ENCODE measurements at places on chromosomes 6 and 20.

- DNase-seq, result peak; percentile 25
Measured at GRCh38 chr20:61935926-61936700, 129.6 kb downstream of the TAF4 start.

GRCh38 chr6:21201637-21202350, 391.8 kb upstream of the SOX4 start:
- no peak for DNase-seq

DNA sequence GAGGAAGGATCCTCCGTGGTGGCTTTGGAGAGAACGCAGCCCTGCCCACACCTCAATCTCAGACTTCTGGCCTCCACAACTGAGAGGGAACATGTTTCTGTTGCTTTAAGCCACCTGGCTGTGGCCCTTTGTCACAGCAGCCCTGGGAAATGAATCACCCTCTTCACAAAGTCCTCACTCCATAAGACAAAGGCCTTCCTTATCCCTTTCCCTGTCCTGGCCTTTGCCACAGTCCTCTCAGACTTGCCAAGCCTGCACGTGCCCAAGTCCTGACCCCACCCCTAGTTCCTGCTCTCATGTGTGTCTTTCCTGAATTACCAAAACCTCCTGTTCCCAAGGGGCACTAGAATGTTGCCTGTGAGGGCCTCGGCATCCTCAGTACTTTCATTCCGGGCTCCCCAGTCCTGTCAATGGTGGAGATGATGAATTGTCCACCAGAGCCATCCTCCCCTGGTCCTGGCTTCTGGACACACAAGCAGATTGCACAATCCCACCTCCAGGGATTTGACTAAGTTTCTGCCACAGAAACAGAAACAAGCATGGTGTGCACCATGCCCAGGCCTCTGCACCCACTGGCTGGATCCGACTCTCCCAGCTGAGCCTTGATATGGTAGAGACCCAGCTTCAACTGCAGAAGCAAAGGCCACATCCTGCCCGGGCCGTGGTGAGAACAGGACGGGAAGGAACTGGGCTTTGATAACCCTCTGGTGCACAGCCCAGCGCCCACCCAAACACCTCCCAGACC, 232.6 kb upstream of the PDE10A start:
- DNase-seq, result no peak

DNA sequence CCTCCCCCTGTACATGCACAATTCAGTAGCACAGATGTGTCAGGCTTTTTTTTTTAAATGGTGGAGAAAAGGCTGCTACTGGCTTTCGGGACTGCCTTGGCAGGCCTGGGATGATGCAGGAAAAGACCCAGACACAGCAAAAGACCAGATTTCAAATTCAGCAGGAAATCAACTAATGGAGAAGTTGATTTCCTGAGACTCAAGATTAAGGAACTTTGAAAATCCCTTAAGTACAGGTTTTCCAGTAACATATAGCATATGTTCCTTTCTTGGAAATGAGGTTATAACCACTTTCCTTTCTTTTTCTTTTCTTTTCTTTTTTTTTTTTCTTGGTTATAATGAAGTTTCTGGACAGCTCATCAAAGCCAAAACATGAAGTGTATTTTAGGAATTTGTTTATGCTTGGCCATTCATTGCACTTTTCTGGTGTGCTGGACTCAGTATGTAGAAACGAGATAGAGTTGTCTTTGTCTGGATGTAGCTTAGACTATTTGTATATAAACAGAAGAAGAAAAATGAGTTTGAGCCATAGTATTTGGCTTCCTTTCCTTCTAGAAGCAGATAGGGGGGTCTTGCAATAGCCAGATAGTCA, 119.4 kb downstream of the SASH1 start:
- no peak for DNase-seq

GRCh38 chr6:48615041-48615440, 504.0 kb upstream of the PTCHD4 start:
- no peak for DNase-seq

DNA sequence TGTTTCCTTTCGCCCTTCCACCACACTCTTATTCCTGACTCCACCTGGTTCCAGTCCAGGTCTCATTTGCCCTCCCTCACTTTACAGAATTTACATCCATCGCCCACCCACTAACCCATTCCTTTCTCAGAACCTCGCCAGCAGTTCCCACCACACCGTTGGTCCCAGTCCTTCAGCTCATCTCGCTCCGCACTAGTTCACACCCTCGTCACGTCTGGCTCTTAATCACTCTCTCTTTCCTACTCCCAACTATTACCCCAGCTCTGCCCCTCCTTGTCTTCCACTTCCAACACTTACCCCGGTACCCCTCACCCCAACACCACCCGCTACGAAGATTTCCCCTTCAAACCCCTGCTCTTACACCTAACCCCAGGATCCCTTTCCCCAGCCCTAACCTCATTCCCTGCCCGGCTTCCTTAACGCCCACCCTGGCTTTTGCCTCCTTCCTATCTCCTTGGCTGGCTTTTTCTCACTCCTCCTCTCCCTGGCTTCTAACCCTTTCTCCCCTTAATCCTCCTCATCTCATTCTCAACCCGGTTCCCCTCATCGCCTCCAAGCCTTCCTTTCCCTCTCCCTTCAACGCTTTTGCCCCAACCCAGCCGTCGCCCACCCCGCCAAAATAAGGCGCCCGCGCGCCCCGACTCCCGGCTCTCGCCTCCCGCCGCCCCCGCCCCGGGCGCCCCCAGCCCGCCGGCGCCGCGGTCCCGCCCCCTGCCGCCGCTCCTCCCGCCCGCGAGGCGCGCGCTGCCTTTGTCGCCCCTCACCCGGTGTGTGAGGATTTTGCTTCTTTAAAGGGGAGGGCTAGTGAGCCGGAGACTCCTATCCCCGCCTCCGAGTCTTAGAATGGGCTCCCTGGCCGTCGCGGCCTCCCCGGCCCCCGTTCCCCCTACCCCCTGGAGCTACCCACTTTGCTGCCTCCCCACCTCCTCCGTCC, 542 bp downstream of the USP49 start:
- no peak for DNase-seq

- DNase-seq, result no peak
Measured at GRCh38 chr20:34637245-34638038, 39.5 kb downstream of the PIGU start.

- no peak for DNase-seq
Measured at GRCh38 chr20:51600016-51600420, 57.5 kb upstream of the NFATC2 start.

- DNase-seq, result no peak
Measured at GRCh38 chr6:25263657-25264056, 15.5 kb upstream of the CARMIL1 start.

GRCh38 chr20:10467681-10468339, 32.7 kb downstream of the SLX4IP start:
- DNase-seq, result no peak

- DNase-seq, result no peak
Measured at GRCh38 chr6:1850840-1851157, 241.1 kb downstream of the FOXC1 start.

DNA sequence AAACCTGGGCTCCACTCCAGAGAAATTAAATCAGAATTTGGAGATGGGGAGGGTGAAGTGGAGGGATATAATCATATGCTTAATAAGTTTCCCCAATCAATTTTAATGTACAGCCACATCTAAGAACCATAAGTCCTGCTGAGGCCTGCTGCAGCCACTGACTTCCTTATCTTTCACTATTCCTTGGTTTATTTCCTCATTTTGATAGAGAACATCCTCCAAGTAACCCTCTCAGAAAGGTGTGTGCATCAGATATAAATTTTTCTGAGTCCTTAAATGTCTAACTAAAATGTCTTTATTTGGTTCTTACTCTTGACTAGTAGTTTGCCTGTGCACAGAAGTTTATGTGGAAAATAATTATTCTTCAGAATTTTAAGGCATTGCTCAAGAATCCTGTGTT, 23.7 kb upstream of the SIRT5 start:
- no peak for DNase-seq

DNA sequence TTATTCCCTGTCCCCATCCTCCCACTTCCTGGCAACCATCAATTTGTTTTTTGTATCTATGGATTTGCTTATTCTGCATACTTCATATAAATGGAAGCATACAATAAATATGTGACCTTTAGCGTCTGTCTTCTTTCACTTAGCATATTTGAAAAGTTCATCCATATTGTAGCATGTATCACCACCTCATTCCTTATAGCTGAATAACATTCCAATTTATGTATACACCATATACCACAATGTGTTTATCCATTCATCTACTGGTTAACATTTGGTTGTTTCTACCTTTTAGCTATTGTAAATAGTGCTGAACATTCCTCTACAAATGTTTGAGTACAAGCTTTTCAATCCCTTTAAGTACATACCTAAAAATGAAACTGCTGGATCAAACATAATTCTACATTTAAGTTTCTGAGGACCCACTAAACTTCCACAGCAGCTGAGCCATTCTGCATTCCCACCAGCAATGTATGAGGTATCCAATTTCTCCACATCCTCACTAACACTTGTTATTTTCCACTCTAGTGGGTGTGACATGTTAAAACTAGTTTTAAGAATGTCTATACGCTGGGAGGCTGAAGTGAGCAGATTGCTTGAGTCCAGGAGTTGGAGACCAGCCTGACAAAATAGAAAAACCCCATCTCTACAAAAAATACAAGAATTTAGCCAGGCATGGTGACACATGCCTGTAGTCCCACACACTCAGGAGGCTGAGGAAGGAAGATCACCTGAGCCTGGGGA, 32.9 kb downstream of the NUDT3 start:
- DNase-seq, result no peak

DNA sequence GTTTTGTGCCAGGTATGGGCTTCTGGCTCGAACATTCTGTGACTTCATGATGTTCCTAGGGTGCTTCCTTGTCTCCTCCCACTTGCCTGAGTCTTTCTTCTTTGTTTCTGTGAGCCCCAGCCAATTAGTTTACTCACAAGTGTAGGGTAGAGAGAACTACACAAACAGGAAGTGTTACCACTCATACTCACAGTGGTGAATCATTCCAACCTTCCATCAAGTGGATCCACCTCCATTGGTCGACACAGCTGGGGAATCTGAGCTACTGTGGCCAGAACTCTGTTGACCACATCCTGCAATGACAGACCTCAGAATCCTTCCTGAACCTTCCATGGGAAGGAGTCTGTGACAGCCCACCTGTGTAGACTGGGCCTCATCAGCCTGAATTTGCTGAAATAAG, 76.8 kb downstream of the UNC5CL start:
- no peak for DNase-seq

GRCh38 chr20:9311132-9311531, 203.3 kb upstream of the LAMP5 start:
- DNase-seq, result no peak

DNA sequence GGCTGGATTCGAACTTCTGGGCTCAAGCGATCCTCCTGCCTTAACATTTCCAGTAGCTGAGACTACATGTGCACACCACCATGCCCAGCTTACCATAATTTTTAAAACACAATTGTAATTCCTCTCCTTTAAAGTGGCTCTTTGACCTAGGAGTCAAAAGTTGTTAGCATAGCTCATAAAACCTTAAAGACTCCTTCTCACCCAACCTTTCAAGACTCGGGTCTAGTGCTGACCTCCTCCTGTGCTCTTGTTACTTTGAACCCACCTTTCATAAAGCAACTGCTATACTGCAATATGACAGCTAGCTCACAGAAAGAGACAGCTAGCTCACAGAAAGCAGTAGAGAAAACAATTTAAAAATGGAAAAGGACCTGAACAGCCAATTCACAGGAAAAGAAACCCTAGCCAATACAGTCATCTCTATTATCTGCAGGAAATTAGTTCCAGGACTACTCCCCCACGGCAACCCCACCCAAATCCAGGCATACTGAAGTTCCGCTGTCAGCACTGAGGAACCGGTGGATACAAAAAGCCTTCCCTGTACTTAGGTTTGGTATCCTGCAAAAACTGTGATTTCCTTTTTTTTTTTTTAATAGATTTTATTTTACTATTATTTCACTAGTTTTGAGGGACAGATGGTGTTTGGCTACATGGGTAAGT, 20.3 kb downstream of the SSR1 start:
- no peak for DNase-seq

DNA sequence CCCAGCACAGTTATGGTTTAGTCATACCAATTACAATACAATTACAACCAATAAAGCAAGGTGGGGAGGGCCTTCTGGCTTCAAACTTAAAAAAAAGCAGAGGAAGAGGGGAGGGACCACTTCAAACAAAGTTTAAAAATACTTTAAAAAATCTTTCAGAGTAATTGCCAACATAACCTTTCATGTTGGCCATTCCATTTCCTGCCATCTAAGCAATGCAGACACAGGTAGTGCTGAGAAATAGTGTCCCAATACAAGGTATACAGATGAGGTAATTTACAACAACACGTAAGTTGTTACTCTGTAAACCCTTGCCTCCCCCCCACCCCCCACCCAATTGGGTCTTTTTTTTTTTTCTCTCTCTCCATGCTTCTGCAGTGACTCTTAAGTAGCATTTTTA, 18.8 kb upstream of the TBC1D20 start:
- DNase-seq, result no peak

DNA sequence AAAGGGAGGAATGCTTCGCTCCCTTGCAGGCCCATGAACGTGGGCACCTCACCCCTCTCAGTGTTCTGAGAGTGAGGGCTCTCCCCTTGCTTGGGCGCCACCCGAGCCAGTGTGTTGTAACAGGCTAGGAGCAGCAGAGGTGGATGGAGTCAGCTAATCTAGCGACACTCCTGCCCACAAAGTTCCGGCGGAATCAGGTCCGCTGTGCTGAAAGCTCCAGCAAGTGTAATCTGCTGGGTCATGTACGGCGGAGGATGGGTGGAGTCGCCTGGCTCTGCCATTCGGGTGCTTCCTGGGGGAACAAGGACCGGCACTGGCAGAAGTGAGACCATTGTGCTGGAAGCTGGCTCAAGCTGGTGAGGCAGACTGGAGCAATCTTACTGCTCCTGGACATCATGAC, 1310.1 kb downstream of the EPHA7 start:
- DNase-seq, result no peak

DNA sequence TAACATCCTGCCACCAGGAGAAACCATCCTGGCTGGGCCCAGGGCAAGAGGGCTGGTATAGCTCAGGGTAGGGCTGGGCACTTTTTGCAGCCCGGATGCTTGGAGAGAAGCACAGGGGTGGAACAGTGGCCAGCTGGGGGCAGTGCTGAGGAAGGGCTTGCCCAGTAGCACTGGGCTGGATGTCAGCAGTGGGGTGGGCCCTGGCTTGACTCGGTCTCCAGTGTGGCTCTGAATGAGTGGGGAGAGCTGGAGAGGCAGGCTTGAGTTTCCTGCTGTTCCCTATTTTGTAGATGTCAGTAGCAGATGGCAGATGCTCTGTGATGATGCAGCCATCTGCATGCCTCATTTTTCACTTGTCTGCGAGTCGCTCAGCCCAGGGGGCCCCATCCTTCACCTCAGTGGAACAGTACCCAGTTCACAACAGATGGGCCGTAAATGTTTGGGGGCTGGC, 56.3 kb upstream of the TULP1 start:
- DNase-seq, result peak; percentile 43

- DNase-seq, result no peak
Measured at GRCh38 chr6:90468080-90468479, 118.8 kb downstream of the MAP3K7 start.

All from right lobe of liver (tissue), 6 donors.